ENCODE measurements at places on chromosomes 2 and 18. TPM values are rescaled to one million over a fixed set of nuclear protein-coding genes. Genes with fewer than 3 reads are reported as not detected.

Gene IL1A
- not detected for total RNA-seq

Gene DYNAP
- total RNA-seq: not detected

Gene C2orf81
- total RNA-seq: 0.62 TPM

Gene UXS1
- 58.9 TPM for total RNA-seq

- ATAC-seq: no peak
Measured at GRCh38 chr2:219297766-219298456, 11.3 kb downstream of the PTPRN start.

GRCh38 chr2:127606625-127607398 is 39.1 kb upstream of the GPR17 start:
- ATAC-seq: no peak

GRCh38 chr18:80143881-80144280 is 34.8 kb downstream of the ADNP2 start:
- no peak for ATAC-seq

GRCh38 chr2:64784168-64785061 is 130.7 kb upstream of the SERTAD2 start:
- no peak for ATAC-seq

GRCh38 chr2:204971206-204971907 is 426.1 kb downstream of the PARD3B start:
- ATAC-seq: no peak

GRCh38 chr2:117859924-117860647 is 45.6 kb downstream of the DDX18 start:
- ATAC-seq: no peak

GRCh38 chr2:1233281-1233680 is 180.0 kb upstream of the TPO start:
- ATAC-seq: no peak

All from gastroesophageal sphincter (tissue), 4 donors.